Effector memory CD4-positive, alpha-beta T cell (primary cell): ENCODE measurements at places on chromosomes 13 and 19.

GRCh38 chr13:75021151-75021550 lies 460.8 kb downstream of the TBC1D4 start:
- H3K27ac ChIP-seq = no peak overlapping the region
- H3K36me3 ChIP-seq = no peaks in the 10 kb centered on the region
- H3K4me1 ChIP-seq = no peaks in the 10 kb centered on the region
- no peak for DNase-seq
- H3K4me3 ChIP-seq = no peak overlapping the region

- H3K27me3 ChIP-seq = no peaks in the 10 kb centered on the region
- DNase-seq = no peak
- no peak overlapping the region for H3K4me3 ChIP-seq
- H3K4me1 ChIP-seq = peaks cover 6% of the 10 kb centered on the region
- H3K27ac ChIP-seq = no peak overlapping the region
Measured at GRCh38 chr19:38624822-38625221, 5.8 kb downstream of the EIF3K start.

GRCh38 chr13:82878536-82878935 lies 1003.7 kb downstream of the SLITRK1 start:
- no peaks in the 10 kb centered on the region for H3K36me3 ChIP-seq
- DNase-seq = no peak
- H3K27me3 ChIP-seq = no peaks in the 10 kb centered on the region
- no peaks in the 10 kb centered on the region for H3K4me1 ChIP-seq

- H3K36me3 ChIP-seq = no peaks in the 10 kb centered on the region
- no peaks in the 10 kb centered on the region for H3K27me3 ChIP-seq
- DNase-seq = no peak
- H3K4me1 ChIP-seq = no peaks in the 10 kb centered on the region
- no peak overlapping the region for H3K4me3 ChIP-seq
Measured at GRCh38 chr13:54210397-54211049, 1181.9 kb downstream of the OLFM4 start.

DNA sequence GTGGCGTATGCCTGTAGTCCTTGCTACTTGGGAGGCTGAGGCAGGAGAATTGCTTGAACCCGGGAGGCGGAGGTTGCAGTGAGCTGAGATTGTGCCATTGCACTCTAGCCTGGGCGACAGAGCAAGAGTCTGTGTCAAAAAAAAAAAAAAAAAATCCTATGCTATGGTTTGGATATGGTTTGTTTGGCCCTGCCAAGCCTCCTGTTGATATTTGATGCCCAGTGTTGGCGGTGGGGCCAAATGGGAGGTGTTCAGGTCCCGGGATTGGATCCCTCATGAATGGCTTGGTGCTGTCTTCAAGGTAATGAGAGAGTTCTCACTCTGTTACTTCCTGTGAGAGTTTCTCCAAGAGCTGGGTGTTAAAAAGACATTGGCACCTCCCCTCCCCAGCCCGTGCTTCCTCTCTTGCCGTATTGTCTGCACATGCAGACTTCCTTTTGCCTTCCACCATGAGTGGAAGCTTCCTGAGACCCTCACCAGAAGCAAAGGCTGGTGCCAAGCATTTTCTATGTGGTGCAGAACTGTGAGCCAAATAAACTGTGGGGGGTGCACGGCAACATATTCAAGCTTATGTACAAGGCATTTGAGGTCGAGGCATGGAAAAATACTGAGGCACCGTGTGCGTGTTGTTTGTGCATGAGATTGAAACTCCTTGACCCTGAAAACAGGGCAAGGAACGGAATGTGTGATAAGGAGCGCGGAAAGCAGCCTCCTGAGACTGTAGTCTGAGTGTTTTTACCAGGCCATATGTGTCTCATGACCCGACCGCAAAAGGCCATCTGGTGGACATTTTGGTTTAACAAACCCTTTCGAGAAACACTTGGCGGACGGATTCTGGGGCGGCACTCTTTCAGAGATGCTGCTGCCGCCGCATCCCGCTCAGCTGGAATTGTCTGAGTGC lies 7.3 kb downstream of the SIGLEC9 start:
- DNase-seq = no peak
- H3K36me3 ChIP-seq = no peaks in the 10 kb centered on the region
- no peak overlapping the region for H3K27ac ChIP-seq
- peaks cover 23% of the 10 kb centered on the region for H3K4me1 ChIP-seq
- no peaks in the 10 kb centered on the region for H3K27me3 ChIP-seq

- H3K36me3 ChIP-seq = no peaks in the 10 kb centered on the region
- DNase-seq = no peak
- H3K4me1 ChIP-seq = no peaks in the 10 kb centered on the region
- no peak overlapping the region for H3K27ac ChIP-seq
- no peaks in the 10 kb centered on the region for H3K27me3 ChIP-seq
Measured at GRCh38 chr13:33730619-33731018, 87.3 kb upstream of the RFC3 start.

- DNase-seq = no peak
- H3K27me3 ChIP-seq = no peaks in the 10 kb centered on the region
- H3K27ac ChIP-seq = no peak overlapping the region
Measured at GRCh38 chr19:53004242-53004641, 9.5 kb upstream of the ERVV-1 start.

DNA sequence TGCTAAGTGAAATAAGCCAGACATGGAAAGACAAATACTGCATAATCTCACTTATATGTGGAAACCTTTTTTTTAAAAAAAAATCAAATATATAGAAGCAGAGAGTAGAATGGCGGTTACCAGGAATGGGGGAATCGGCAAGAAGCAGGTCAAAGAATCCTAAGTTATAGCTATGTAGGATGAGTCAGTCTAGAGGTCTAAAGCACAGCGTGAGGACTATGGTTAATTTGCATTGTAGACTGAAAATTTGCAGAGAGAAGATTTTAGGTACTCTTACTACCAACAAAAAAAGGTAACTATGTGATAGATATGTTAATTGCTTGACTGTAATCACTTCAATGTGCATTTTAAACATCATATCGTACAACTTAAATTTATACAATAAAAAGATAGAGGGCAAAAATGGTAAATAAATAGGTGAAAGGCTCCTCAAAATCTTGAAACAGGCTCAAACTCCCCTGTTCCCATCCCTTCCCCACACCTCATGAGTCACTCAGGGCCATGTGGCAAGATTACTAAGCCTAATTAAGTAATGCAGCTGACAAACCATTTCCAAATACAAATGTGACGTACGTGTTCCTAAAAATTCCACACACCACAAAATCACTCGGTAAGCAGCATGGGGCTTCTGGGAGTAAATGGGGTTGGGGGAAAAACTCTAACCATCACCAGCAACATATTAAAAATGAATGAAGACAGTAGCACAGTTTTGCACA lies 159.0 kb downstream of the USP12 start:
- no peaks in the 10 kb centered on the region for H3K36me3 ChIP-seq
- no peak overlapping the region for H3K27ac ChIP-seq
- no peaks in the 10 kb centered on the region for H3K27me3 ChIP-seq
- no peak overlapping the region for H3K4me3 ChIP-seq
- no peaks in the 10 kb centered on the region for H3K4me1 ChIP-seq

DNA sequence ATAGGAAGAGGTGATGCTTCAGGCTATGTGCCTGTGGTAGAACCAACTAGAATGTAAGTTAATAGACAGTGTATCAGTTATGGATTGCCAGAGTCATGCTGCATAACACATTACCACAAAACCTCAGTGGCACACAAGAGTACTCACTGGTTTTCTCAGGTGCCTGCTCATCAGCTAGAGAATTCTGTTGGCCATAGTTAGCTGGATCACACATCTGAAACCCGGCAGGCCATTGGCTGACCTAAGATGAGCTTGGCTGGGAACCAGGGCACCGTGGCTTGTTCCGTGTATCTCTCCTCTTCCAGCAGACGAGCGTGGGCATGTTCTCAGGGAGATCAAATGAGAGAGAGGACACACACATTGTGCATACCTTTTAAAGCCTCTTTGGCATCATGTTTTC lies 76.7 kb downstream of the TEX26 start:
- no peaks in the 10 kb centered on the region for H3K4me1 ChIP-seq
- no peak for DNase-seq
- H3K27ac ChIP-seq = no peak overlapping the region
- no peaks in the 10 kb centered on the region for H3K36me3 ChIP-seq

GRCh38 chr19:54416695-54417491 lies 1.6 kb downstream of the TTYH1 start:
- no peak overlapping the region for H3K4me3 ChIP-seq
- H3K27me3 ChIP-seq = peaks cover 29% of the 10 kb centered on the region
- DNase-seq = no peak
- peaks cover 9% of the 10 kb centered on the region for H3K4me1 ChIP-seq

DNA sequence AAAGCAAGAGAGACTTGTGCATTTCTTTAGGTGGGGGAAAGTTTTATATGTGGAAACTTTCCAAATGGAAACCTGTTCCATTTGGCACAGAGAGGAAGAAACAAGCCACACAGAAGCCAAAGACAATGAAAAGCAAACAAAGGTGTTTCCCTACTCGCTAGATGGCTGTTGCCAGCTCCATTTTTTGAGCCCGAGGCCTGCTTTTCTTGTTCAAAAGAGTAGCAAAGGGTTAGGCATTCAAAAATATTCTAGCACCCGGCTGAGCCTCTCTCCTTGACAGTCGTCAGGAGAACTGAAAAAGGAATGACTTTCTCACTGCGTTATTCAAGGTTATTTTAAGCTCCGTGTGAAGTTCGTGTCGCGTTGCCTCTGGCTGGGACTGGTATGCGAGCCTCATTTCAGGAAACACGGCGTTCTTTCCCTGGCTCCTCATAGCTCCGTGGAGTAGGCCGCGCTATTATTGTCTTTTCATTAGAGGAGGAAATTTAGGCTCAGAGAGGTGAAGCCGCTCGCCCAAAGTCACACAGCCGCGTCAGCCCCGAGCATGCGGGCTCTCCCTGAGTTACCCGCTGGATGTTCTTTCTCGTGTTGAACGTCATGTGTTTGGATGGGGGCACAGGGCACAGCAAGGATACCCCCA lies 7.6 kb downstream of the TRPM4 start:
- no peak overlapping the region for H3K4me3 ChIP-seq
- H3K36me3 ChIP-seq = no peaks in the 10 kb centered on the region
- no peaks in the 10 kb centered on the region for H3K27me3 ChIP-seq
- no peak overlapping the region for H3K27ac ChIP-seq

DNA sequence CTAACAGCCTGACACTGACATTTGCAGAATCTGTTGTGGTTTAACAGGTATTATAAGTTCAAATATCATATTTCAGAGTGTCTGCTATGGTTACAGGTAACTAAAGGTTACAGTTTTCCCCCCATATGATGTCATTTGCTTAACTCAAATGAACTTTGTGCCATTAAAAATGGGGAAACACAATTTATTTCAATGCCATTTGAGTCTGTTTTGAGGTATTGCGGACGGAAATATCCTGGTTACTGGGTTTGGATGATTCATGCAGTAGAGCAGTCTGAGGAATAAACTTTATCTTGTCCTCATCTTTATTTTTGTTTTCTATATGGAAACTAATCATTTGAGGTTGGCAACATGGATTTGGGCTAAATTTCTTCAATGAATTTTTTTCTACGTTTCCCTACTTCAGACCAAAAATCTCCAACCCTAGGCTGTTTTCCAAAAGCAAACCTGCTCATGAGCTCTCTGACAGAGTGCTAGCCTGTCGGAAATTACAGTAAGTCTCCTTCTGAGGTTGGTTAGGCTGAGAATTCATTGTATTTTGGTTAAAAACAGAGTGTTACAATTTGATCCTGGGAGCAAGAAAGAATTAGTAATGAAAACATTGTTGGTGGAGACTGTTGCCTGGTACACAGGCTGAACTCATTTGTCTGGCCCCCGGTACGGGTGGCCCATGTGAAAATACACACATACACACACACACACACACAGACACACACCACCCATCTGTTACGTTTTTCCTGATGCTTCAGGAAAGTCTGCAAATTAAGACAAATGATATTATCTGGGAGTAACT lies 66.1 kb downstream of the AKAP11 start:
- no peak for DNase-seq
- H3K4me3 ChIP-seq = no peak overlapping the region
- H3K27me3 ChIP-seq = no peaks in the 10 kb centered on the region
- no peak overlapping the region for H3K27ac ChIP-seq
- H3K4me1 ChIP-seq = no peaks in the 10 kb centered on the region
- no peaks in the 10 kb centered on the region for H3K36me3 ChIP-seq

DNA sequence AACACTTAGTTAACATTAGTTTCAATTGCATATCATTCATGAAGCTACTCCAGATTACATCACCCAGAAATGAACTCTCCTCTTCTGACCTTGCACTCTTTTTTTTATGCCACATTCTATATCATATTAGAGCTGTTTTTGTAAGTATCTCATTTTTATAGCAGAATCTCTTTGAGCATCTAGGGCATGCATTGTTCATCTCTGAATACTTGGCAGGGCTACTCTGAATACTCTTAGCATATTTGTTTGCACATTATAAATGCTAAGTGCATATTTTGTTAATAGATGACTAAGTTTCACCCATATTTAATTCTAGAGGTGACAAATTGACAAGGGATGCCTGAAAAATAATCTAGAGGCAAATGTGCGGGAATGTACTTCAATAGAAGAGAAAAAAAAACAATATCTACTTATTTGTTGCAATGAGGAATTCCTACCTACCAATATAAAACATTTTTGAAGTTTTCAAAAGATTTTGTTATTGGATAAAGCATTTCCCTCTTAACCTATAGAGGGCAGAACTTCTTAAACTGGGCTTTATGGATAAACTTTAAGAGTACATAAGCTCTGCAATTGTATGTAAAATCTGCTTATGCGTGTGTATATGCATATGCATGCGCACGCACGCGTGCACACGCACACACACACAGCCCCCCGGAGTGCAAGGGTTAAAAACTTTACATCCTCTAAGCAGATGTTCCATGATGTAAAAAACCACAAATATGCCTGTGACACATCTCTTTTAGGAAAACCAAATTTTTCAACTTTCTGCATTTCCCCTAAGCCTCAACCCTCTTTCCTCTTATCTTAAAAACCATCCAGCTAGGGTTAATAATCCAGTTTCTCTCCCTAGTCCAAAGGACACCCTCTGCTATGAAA lies 73.0 kb upstream of the OXGR1 start:
- H3K4me3 ChIP-seq = no peak overlapping the region
- H3K4me1 ChIP-seq = no peaks in the 10 kb centered on the region
- no peak overlapping the region for H3K27ac ChIP-seq
- H3K27me3 ChIP-seq = no peaks in the 10 kb centered on the region
- no peak for DNase-seq

DNA sequence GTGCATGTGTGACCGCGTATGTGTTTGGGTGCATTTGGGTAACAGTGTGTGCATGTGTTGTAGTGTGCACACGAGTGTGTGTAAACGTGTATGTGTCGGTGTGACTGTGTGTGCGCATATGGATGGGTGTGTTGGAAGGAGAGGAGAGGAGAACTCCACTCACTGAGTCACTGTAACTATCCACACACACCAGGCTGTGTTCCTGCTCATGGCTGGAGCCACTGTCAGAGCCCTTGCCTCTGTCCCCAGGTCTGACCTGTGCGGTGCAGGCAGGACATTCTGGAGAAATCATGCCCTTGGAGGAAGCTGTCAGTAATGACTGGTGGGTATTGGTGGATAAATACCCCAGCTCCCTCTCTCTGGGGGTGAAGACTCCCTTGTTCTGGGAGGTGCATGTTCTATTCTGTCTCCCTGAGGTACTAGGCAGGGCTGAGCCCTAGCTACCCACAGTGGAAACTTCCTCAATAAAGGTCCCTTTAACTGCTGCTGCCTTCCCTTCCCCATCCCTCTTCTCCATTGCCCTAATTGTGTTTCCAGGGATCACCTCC lies 48.4 kb downstream of the CYP4F22 start:
- H3K27ac ChIP-seq = no peak overlapping the region
- peaks cover 3% of the 10 kb centered on the region for H3K27me3 ChIP-seq
- H3K4me3 ChIP-seq = no peak overlapping the region
- no peaks in the 10 kb centered on the region for H3K36me3 ChIP-seq
- peaks cover 9% of the 10 kb centered on the region for H3K4me1 ChIP-seq

GRCh38 chr19:48994035-48994386 lies 324 bp downstream of the RUVBL2 start:
- no peaks in the 10 kb centered on the region for H3K27me3 ChIP-seq
- H3K27ac ChIP-seq = peak overlapping the region; percentile 82
- peak overlapping the region; percentile 72 for H3K4me3 ChIP-seq
- DNase-seq = no peak
